Activated T-helper 2 cell treated with anti-CD3 and anti-CD28 coated beads, Interferon-gamma antibody, Interleukin-2, Interleukin-4, amounts not matched to agents 10 μg/mL and 5 μg/mL and 100 μg/mL, durations not matched to agents 14 hours and 24 hours and 36 hours (primary cell): ENCODE measurements at places on chromosomes 2 and 18.
A peak's percentile ranks its signal among the peaks of the same experiment; 100 is the strongest.

DNA sequence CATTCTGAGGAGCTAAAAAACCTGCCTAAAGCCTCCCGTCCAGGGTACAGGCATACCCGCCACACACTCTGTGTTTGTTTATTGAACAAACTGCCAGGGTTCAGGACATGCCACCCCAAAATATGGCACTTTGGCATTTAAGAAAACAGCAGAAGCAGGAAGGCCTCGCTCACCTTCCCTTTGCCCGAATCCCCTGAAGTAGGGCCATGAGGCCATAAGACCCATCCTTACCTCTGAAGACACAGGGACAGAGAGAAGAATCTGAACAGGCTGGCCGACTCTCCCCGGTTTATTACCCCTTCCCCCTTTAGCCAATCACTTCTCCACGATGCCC is 1.7 kb upstream of the NEURL3 start:
- DNase-seq, result no peak

DNA sequence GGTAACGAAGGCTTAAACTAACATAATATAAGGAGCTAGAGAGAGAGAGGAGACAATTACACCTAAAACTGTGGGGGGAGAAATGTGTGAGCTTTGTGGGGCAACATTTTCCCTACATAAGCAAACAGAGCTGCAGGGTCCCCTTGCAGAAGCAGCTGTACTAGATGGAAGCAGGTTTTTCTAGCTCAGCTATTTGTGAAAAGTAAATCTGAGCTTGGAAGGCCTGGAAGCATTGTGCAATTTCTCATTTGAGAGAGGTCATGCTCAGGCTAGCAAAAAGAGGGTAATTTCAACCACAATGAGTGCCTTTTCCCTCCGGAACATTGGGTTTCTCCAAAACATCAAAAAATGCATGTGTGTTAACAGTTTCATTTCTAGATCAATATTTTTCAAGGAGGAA is 130.0 kb downstream of the ARL4C start:
- DNase-seq, result no peak

GRCh38 chr2:134131681-134132489 is 122.0 kb upstream of the MGAT5 start:
- no peak for DNase-seq

- no peak for DNase-seq
These were observed 79.5 kb downstream of the EPHA4 start for GRCh38 chr2:221492636-221493035.

- DNase-seq, result no peak
These were observed 28.4 kb downstream of the M1AP start for GRCh38 chr2:74619651-74620297.

DNA sequence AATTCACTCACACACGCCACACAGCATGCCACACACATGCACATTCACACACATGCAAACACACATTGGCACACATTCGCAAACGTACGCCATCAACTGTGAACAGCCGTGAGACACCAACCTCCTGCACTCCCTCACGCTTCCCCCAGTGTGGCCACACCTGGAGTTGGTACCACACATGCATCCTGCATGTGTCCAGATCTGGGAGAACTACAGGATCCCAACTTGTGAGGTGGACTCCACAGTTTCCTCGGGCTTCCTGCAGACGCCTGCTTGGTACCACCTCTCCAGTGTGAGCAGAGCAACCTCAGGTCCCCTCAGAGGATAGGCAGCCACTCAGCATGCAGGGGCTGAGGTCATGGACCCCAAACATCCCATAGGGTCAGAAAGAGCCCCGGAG is 239.0 kb downstream of the EIPR1 start:
- no peak for DNase-seq

- no peak for DNase-seq
These were observed 81.8 kb downstream of the RTP5 start for GRCh38 chr2:241951316-241951700.

- no peak for DNase-seq
These were observed 9.0 kb upstream of the NTSR2 start for GRCh38 chr2:11679016-11679415.

DNA sequence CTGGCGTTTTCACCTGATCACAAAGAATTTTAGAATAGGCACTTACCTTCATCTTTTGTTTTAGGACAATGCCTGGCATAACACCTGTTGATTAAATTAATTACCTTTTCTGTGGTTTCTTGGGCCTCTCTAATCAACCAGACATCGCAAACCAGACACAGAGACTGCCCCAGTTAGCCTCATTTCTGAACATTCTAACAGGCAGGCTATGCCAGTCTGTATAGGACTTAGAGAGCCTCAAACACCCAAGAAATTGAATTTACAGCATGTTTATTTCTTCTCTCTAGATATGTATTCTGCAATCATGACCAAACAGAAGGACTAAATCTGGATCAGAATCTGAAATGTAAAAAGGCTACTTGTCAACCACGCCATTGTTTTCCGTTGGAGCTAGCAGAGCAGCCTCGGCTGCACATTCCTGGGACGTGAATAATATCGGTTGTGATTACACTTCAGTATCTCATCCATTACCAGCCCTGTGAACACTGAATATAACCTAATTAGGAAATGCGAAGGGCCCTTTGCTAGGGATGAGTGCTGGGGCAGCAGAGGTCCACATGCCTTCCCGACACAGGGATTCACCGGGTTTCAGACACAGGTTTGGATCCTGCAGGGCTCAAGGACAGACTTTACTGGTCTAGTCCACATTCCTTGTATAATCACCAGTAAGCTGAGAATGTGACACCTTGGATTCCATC is 17.5 kb upstream of the CDC42EP3 start:
- no peak for DNase-seq

DNA sequence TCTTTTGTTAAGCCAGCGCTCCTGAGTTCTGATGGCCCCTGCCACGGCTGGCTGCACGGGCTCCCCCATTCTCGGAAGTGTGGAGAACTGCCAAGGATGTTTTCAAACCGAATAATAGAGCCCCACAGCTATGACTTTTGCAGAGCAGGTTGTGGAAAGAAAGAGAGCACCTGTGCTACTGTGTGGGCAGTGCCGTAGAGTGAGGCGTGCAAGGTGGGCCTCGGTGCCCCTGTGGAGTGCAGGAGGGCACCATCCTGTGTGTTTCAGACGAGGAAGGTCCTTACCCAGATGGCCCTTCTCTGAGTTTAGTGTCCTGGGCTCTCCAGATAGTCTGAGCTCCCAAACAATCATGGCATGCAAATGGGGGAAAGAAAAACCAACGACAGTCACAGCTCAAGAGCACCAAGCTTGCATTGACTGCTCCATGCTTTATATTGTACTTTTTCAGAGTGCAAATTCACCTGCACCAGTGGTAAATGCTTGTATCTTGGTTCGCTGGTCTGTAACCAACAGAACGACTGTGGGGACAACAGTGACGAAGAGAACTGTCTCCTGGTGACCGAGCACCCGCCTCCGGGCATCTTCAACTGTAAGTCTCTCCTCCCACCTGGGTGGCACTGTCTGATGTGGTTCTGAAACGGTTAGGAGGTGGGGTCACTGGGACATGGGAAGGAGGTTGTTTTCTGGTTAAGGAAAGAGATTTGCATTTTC is 219.4 kb downstream of the LDLRAD4 start:
- peak; percentile 43 for DNase-seq

DNA sequence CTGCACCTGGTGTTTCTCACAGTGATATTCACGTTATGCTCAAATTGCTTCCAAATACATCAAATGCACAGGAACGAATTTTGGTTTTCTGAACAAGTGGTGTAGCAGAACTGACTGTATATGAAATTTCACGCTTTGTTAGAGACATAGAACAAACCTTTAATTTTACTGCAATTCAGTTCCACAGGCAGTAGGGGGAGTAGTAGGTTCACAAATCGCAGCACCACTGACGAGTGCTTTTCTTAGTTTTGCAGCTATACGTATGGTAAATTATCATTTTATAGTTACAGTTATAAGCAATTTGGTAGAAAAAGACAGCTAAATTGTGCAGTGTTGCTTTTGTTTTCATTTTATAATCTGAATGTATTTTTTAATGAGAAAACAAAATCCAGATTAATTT is 113.3 kb downstream of the KIAA1328 start:
- no peak for DNase-seq

DNA sequence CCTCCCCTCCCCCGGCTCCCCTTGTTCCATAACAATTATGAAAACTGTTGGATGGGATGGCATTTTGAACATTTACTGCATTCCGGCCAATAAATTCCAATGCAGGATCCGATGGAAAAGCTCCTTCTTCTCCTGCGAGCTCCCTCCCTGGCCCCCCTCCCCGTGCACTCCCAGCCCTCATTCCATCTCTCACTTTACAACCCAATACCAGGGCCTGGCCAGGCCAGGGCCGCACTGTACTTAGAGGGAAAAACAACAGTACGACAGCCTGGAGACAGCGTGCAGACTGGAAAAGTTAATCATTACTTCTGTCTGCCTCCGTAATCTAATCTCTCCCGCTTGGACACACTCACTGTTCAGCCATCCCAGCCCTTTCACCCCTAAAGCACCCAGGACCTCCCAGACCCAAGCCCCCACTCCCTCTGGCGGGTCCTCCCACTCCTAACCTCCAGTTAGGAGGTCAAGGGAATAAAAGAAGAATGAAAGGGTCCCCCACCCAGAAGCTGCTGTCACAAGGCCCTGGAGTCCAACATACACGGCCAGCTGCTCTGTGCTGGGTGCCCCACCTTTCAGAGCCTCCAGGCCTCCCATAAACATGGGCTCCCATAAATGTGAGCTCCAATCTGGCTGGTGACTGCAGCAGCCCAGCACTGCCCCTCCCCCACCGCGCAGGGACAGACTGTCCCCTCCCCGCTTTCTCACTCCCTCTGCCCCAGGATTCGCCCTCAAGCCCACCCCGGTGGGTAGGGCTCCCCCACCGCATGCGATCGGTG is 20.6 kb downstream of the SMAD7 start:
- DNase-seq, result no peak

GRCh38 chr2:150944315-150944714 is 317.3 kb downstream of the RBM43 start:
- DNase-seq, result no peak

DNA sequence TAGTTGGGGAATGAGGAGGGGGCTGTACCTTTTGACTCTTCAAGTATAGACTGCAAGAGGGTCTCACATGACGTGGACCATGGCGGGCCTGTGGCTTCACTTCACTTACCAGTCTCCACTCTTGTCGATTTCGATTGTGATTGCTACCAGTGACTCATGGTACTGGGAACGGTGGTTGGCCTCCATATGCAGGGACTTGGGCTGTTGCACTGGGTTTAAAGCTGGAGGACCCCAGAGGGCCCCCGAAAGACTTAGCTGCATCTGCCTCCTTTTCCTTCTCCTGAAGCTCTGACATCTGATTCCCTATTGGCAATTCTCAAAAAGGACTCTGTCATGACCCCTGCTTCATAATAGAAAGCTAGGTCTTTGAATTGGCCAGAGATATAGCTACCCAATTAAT is 43.4 kb downstream of the HK2 start:
- DNase-seq, result no peak

GRCh38 chr2:73897240-73897583 is 4.4 kb downstream of the ACTG2 start:
- DNase-seq, result no peak

GRCh38 chr2:44479127-44479887 is 117.6 kb downstream of the CAMKMT start:
- DNase-seq, result peak; percentile 29

GRCh38 chr2:3457524-3458395 is 61.6 kb downstream of the ADI1 start:
- DNase-seq, result no peak

DNA sequence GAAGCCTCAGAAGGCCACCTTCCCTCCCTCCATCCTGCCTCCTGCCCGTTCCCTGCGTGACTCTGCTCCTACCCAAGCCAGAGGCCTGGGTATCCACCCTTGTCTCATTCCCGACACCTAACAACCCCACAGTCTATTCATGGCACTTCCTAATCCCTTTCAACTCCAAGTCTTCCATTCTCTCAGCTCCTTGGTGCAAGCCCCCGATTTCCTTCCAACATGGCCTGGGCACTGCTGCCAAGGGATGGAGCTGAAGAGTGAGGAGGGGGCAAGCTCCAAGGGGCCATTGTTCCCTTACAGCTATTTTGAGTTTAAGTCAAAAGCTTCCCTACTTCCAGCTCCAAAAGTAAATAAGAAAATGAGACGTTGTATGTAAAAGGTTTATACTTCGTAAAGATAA is 84.8 kb upstream of the ASB18 start:
- DNase-seq, result no peak

GRCh38 chr2:239162141-239162821 is 238.5 kb downstream of the HDAC4 start:
- no peak for DNase-seq

DNA sequence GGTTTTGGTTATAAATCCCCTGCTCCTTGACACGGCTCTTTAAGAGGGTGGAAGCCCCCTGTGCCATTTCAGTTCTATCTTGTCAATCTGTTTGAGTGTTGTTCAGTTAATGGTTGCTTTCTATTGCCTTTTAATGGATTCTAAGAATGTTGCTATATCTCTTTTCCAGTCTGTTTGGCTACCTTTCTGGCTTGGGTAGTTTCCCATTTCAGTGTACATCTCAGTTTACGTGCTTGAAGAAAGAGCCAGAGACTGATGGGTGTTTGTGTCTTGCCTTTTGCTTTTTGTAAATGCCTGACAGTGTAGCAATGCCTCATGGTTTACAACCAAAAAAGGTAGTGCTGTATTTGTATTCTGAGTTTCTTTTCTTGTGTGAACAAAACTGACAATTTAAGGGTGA is 45.3 kb downstream of the SPATS2L start:
- DNase-seq, result no peak

- no peak for DNase-seq
These were observed 36.0 kb upstream of the CDC42EP3 start for GRCh38 chr2:37707393-37707792.

GRCh38 chr2:145119225-145119624 is 599.3 kb upstream of the ZEB2 start:
- no peak for DNase-seq

DNA sequence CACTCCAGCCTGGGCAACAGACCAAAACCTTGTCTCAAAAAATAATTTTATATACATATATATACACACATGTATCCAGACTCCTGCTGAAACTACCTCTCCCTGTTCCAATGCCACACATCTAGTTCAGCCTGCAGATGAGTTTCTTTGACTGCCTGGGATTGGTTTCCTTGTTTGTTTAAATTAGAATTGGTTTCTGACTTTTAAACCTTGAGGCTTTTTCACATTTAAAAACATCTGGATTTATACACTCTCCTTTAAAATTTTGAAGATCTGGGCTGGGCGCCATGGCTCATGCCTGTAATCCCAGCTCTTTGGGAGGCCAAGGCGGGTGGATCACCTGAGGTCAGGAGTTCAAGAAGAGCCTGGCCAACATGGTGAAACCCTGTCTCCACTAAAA is 21.8 kb upstream of the CXCR1 start:
- DNase-seq, result no peak
